Vagina (tissue), 2 donors: ENCODE measurements at places on chromosomes 1 and 21.

DNA sequence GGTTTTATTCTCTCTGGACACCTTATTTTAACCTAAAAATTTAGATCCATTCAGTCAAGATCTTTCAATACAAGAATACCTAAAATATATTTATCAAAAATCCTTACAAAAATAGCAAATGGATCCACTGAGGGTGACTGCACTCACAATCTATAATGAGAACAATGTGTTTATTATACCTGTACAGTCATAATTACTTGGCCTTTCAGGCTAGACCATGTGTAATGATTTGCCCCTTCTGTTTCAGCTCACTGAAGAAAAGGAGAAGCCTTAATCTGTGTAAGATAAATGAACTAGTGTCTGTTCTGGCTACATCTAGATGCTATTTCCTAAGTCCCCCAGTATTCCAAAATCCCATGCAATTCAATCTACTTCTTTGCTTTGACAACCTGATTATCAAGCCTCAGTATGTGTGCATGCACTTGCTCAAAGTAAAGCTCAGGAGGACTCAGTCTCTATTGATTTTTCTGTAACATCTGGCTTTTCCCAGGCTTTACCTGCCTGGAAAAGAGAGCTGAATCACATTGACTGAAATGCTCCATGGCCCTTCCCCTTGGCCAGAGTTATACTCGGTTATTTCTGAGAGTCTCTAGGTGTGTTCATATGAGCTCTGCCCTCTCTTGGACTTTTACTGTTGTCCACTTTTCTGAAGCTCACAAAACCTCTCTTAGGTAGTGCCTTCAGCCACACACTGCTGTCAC is 27.6 kb downstream of the CRP start:
- no peak for DNase-seq

DNA sequence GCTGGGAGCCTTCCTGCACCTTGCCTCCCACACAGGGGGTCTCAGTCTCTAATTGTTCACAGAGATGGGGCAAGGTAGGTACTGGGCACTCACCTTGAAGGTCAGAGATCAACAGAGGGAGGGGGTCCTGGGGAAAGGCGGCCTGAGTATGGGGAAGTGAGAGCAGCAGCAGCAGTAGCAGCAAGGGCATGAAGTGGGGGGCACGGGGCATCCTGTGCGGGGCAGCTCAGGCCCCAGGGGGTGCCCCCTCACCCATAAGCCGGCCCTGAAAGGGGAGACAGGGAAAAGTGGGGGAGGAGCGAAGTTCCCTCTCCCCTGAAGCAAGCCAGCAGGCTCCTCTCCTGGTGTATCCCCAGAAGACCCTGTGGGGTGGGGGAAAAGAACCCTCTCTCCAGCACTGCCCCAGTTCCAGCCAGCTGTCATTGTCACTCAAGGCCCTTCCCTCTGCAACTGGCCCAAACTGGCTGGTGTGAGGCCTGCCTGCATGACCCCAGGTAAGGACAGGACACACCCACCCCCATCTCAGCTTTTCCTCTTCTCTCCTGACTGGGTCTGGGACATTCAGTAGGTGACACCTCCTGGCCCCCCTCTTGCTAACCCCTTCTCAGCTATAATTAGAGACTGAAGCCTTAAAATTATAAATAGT is 3.9 kb downstream of the SEMA6C start:
- DNase-seq, result no peak

GRCh38 chr1:18939398-18940302 is 16.8 kb downstream of the IFFO2 start:
- DNase-seq, result no peak

DNA sequence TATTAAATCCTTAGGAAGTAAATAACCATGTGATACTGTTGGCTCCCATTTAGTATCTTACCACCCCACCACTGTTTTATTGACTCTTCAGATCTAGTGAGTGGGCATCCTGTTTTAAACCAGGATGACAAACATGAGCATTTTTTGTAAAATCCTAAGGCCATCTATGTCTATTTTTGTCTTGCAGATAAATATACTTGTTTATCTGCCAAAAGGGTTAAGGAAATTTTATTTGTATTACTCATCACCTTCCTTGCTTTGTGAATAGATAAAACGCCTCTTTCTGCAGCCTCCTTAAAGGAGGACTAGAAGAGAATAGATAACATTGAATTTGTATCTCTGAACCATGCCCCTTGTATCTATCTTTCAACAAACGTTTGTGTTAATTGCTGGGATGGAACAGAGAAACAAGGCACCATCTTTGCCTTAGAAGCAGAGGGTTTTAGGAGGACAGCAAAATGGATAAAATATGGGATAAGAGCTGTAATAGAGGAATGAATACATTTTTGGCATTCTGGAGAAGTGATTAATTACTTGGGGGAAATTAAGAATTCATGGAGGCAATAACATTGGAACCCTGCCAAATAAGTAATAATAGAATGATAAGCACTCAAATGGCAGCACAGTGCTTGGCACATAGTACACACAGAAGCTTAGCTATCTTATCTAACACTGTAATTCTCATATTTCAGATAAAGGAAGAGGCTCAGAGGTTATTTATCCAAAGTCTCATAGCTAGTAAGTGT is 14.7 kb downstream of the YTHDF2 start:
- no peak for DNase-seq

GRCh38 chr1:217590598-217590997 is 40.3 kb downstream of the GPATCH2 start:
- no peak for DNase-seq

DNA sequence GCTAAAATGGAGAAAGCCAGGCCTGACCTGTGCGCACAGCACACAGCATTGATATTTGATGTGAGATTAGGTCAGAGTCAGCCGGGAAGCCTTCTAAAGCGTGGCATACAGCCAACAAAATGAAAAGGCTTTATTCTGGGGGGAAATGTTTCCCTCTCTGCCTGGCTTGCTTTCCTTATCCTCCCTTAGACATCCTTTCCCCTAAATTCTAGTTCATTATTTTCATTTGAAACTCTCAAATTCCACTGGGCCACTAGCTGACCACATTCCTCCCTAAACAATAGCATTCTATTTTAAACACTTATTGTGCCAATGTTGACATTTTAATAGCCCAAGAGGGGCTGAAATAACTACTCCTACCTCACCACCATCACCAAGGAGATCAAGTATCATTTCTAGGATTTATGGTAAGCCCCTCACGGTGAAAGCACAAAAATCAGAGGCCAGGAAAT is 49.4 kb downstream of the LEPR start:
- no peak for DNase-seq

- no peak for DNase-seq
Observed at GRCh38 chr21:35853321-35854239, 206.7 kb downstream of the SETD4 start.

DNA sequence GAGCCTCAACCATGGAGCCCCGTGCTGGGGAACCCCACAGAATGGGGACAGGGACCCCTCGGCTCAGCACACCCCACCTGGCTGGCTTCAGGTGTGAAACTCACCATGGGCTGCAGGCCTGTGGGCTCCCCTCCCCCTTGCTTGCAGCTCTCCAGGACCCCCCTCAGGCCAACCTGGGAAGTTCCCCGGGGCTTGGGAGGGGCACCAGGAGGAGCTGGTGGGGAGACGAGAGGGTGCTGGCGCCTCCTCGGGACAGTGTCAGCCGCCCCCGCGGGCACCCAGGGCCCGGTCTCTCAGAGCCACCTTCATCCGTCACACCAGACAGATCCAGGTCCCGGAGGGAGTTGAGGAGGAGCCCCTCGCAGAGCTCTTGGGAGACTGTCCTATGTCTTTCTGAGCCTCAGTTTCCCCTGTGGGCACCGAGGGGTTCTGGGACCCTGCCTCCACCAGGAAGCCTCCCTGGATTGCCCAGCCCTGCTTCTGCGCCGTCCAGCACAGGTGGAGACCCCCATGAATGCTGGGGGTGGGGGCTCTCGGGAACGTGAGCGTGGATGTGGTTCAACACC is 657 bp upstream of the TNFRSF18 start:
- DNase-seq, result no peak

GRCh38 chr1:202192770-202193613 is 607 bp upstream of the LGR6 start:
- no peak for DNase-seq
